ENCODE measurements at places on chromosomes 13 and 19. TPM values are rescaled to one million over a fixed set of nuclear protein-coding genes. Genes with fewer than 3 reads are reported as not detected.
A peak's percentile ranks its signal among the peaks of the same experiment; 100 is the strongest.

The KCNN1 gene
- total RNA-seq: not detected

The GJB2 gene
- 0.46 TPM for total RNA-seq

The ZNF761 gene
- 3.8 TPM for total RNA-seq

The NAXD gene
- total RNA-seq: 27.9 TPM

GRCh38 chr19:14497228-14497921 is 1.4 kb upstream of the GIPC1 start:
- no peak for DNase-seq

- peak; percentile 50 for DNase-seq
These were observed 244.4 kb upstream of the SLITRK1 start for GRCh38 chr13:84126671-84127171.

GRCh38 chr19:3222709-3223108 is 1.8 kb upstream of the CELF5 start:
- DNase-seq: no peak

GRCh38 chr19:10289836-10290356 is at the start of gene ICAM5:
Gene ICAM5, plus strand, starts transcription at chr19:10289952. Its CDS starts 92 bp downstream, at chr19:10290044.
- peak; percentile 65 for DNase-seq

- DNase-seq: no peak
These were observed 298.8 kb downstream of the LMO7 start for GRCh38 chr13:75934889-75935288.

DNA sequence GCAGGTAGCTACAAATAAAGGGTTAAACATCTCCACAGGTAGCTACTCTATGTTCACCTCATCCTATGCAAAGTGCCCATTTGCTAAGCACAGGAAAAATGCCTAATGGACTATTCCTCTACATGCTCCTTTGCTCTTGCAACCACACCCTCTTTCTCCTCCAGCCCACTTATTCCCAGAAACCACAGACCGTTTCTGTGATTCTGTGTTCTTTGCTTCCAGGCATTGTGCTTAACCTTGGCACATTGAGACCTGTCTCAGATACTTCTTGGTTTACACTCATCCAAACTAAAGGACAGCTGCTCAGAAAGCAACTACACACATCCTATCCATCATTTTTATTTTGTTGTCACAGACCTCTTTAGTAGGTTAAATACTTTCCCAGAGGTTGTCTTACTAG is 785.0 kb upstream of the MIR17HG start:
- no peak for DNase-seq

DNA sequence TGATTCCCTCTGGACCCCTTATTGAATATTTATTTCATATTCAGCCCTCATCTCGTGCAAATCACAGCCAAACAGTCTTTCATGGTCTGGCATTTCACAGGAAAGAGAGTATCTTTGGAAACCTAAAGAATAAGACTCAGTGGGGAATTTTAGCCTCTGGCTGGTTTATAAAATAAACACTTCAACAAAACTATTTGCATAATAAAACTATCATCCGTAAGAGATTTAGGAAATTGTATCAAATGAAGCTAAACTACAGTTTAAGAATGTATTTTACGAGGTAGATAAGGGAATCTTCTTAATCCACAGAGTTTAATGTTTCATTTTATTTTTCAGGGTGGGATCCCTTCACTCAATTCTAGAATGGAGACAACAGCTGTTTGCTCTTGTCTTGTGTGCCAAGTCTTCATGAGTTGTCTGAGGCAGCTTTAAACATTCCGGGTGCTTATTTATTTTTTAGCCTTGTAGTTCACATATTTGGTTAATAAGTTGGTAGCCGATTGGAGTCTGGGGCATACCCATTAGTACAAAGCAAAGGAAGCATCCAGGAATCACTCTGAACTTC is 634.4 kb upstream of the KLF12 start:
- no peak for DNase-seq

GRCh38 chr19:32200312-32201038 is 144.9 kb upstream of the ZNF507 start:
- DNase-seq: no peak

DNA sequence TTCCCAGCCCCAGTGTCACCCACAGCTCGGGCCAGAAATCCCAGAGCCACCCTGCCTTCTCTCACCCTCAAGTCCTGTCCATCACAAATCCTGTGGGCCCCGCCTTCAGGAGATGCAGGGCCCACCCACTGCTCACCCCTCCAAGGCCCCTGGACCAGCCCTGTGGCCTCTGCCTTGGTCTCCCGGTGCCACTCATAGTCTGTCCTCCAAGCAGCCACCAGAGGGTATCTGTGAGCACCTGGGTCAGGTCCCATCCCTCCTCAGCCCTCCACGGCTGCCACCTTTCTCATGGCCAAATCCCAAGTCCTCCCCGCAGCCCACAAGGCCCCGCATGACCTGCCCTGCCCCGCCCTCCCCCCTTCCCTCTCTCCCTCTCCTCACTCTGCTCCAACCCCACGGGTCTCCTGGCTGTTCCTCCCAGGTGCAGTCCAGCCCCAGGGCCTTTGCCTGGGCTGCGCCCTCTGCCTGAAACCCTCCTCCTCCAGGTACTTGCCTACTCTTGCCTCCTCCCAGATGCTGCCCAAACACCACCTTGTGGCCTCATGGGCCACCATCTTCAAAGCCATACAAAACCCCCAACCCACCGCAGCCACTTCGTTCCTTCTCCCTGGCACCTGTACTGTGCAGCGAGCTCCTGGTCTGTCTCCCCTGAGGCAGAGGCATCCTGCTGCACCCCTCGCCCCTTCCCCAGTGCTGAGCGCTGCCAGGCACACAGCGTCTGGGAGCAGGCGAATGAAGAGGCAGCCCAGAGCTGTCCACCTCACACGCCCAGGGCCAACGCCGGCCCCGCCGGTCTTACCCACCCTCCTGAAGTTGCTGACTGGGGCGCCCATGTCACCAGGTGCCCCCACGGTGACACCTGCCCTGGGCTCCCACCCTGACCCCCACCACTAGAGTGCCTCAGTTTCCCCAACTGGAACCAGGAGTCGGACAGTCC is 13.2 kb upstream of the UQCR11 start:
- DNase-seq: peak; percentile 48

DNA sequence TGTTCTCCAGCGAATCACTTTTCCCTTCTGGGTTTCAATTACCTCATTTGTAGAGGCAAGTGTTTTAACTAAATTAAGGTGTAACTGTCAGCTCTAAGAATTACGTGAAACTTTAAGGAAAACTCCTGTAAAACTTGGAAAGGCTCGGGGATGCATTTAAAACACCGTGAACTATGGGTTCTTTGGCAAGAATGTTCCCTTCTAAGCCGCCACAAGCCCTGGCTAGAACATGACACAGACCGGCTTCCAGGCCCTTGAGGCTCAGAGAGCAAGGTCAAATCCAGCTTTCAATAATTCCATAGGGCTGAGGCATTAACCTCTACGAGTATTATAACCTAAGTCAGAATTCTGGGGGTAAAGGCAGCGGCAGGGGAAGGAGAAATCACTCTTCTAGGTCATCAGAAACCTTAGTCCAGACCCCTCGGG is 685 bp downstream of the VWA8 start:
- DNase-seq: no peak

GRCh38 chr13:20239748-20240147 is 7.6 kb upstream of the GJB6 start:
- DNase-seq: no peak

DNA sequence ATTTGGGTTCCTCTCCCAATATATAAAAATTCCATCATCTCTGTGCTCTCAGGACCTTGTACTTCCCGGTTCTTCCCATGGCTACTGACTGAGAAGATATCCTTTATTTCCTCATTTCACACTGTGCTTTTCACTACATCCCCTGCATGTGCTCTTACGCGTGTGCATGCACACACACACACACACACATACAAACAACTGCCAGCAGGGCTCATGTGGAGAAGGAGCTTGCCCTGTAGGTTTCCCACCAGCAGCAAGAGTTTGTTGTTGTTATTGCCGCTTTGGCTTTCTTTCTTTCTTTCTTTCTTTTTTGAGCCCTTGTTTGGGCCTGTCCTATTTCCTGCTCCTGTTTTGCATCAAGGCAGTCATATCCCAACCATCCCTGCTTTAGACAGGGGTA is 43.6 kb downstream of the TEX26 start:
- DNase-seq: no peak

DNA sequence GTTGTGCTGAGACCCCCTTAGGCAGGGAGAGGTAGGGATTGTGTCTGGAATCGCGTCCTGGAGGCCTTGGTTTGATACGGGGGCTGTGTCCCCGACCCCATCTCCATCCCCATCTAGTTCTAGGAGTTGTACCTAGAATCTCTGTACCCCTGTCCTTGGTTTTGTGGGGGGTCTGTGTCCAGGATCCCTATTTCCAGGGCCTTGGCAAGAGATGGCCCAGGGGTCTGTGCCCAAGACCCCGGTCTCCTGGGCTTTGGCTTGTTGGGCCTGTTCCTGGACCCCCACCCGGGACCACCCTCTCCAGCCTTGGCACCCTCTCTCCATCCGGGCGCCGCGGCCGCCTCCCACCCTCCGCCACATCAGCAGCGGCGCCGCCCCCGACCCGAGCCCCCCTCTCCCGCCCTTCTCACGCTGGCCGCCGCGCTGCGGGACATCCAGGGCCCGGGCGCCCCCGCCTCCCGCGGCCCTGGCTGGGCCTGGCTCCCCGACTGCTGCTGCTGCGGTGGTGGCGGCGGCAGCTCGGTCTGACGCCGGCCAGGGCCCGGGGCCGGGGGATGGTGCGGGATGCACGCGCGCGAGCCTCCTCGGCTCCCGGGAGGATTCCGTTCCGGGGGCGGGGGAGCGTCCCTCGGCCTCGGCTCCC is at the start of gene NUMBL:
Gene NUMBL, minus strand, starts transcription at position 602 of the 643 bp plus-strand sequence. Its CDS starts 168 bp downstream, at position 434.
- no peak for DNase-seq

Measured in Right ventricle myocardium inferior (tissue), 1 donor.